DMS79 (cell line): ENCODE measurements at places on chromosomes 13 and 19.

DNA sequence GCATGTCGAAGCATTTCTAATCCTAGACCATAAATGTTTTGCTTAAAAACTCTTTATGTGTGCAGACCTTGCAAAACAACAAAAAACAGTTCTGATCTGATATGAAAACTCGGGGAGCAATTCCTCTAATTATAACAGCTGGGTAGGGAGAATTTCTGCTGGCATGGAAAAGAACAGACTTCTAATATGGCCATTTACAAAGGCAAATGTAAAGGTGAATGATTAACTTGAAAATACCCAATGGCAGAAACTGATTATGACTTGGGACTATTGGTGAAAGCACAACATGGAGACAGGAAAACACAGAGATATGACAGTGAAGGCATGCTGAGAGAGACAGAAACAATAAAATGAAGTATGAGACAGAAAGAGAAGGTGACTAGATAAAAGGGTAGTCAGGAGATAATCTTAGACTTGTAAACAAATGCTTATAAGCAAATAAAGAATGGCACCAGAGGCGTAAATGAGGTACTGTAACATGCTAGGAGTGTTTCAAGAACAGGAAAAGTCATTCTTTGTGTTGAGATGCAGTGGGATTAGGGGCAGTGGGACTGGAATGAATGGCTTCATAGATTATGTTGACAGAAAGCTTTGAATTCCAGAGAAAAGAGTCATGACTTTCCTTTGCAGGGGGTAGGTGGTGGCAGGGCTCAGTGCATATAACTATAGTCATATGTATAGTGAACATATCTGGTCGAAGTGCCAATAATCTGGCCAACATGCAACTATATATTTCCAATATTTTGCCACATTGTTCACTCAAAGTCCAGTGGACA, 393.0 kb downstream of the ITGBL1 start:
- no peak for DNase-seq

GRCh38 chr19:38255383-38256014, 675 bp downstream of the PPP1R14A start:
- no peak for DNase-seq

- no peak for DNase-seq
Measured at GRCh38 chr13:50549221-50549942, 294.1 kb downstream of the DLEU7 start.

- no peak for DNase-seq
Measured at GRCh38 chr13:46178143-46178542, 3.8 kb downstream of the LCP1 start.

DNA sequence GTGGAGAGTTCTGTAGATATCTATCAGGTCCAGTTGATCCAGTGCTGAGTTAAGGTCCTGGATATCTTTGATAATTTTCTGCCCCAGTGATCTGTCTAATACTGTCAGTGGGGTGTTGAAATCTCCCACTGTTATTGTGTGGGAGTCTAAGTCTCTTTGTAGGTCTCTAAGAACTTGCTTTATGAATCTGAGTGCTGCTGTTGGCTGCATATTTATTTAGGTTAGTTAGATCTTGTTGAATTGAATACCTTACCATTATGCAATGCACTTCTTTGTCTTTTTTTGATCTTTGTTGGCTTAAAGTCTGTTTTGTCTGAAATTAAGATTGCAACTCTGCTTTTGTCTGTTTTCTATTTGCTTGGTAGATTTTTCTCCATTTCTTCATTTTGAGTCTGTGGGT, 15.4 kb downstream of the AP1M1 start:
- DNase-seq = no peak

GRCh38 chr19:2136796-2137195, 14.6 kb downstream of the AP3D1 start:
- DNase-seq = no peak

GRCh38 chr19:34559045-34559444, 77.5 kb downstream of the WTIP start:
- no peak for DNase-seq

DNA sequence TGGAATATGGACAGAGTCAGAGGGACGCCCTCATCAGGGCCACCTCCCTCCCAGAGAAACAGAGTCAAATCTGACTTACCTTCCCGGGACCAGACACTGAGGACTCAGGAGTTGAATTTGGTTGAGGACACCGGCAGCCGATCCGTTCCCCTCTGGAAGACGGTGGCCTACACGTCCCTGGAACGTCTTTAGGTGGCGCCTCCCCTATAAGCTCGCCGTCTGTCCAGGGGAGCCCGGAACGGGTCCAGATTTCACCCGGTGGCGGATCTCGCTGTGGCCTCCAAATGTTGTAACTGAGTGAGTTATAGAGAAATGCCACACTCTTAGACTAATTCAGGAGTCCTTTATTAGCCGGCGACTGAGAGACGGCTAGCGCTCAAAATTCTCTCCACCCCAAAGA, 9.0 kb downstream of the TNFSF14 start:
- no peak for DNase-seq

- DNase-seq = no peak
Measured at GRCh38 chr13:51113969-51114368, 2.9 kb upstream of the C13orf42 start.

- DNase-seq = no peak
Measured at GRCh38 chr13:72970956-72971355, 87.8 kb upstream of the KLF5 start.
